ENCODE measurements at places on chromosomes 7 and 10.

- no peak for DNase-seq
Observed at GRCh38 chr10:76257816-76258215, 826.4 kb downstream of the LRMDA start.

DNA sequence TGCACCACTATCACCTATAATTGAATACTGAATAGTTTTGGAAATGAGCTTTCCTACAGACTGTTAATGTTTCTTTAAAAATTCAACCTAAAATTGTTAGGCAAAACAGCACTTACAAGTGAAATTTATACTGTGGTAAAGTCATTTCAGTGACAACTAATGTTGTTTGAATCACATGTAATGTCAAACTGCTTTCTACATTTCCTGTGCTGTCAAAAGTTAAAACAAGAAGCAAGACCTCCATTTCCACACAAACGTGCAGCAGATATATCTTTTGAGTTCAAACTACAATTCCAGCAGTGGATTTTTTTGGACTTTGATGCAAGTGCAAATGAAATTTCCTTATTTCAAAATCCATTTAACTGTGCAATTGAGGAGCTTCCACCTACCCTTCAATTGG lies 199.8 kb downstream of the RNLS start:
- no peak for DNase-seq

DNA sequence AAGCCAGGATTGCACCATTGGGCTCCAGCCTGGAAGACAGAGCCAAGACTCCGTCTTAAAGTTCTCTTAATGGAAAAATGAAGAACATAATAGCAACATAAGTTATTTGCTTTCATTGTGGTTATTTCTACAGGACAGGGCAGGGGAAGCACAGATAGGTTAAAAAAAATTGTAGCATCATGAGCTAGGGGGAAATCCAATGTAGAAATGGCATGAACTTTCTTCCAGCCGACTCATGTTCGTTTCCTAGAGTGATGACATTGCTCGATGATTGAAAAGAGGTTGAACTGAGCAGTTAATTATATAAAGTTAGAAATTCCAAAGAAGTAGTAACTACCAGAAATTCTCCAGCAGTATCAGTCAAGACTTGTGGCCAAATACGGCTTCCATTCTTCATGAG lies 64.9 kb downstream of the DAGLB start:
- no peak for DNase-seq

DNA sequence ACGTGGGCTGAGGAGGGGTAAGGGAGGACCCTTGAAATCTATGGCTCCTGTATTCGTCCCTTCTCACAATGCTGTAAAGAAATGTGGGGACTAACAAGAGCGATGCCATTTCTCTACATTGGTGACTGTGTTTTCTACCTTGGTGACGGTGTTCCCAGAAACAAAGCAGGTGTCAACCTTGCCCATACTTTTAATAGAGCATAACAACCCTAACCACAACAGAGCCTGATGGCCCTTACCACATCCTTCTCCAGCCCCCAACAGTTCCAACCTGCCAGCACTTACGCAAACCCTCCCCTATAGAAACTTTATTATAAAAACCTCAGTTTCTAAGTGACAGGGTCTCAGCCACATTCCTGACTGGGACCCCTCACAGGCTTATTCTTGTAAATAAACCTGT lies 28.2 kb upstream of the ADCYAP1R1 start:
- DNase-seq: no peak

DNA sequence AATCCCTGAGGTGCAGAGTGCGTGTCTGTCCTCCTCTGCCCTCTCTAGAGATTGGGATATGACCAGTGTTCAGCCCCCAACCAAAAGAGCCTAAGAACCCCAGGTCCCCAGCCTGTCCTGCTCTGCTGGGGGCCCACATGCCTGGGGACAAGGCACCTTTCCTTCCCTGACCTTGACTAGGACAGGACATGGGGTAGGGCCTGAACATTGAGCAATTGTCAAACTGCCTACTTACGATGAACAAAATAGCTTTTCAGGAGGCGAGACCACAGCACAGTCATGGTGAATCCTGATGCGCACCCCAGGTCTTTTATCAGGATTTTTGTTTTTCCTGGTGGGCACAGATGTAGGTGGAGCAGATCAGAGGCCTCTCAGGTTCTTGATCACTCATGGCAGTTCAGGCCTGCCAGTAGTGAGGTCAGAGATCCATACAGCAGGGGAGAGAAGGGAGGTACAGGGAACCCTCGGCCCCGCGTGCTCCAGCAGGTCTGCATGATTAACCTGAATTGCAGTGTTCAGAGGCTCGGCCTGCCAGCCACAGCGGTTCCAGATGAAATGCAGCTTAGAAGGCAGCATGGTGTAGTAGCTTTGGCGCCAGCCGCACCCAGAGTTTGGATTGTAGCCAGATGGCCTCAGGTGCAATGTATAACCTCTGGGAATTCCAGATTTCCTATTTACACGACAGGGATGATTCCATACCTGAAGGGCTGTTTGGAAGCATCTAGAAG lies 191.3 kb downstream of the CUX1 start:
- DNase-seq: no peak

GRCh38 chr7:34761627-34762026 lies 103.6 kb downstream of the NPSR1 start:
- peak; percentile 65 for DNase-seq

DNA sequence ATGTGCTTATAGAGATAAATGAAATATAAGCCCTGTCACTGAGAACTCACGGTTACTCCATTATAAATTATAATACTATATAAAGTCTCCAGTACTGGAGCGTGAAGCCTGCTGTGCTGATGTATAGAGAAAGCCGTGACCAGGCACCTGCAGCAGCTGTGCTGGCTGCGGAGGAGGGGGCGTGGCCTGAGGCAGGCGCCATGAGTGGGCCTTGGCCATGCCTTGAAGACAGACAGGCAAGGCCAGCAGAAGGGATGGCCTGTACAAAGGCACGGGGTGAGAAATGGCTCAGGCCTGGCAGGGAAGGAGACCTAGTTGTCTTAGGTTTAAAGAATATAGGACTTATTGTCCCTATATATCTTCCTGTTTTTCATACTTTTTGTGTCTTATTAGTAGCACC lies 218.5 kb upstream of the STK17A start:
- no peak for DNase-seq

DNA sequence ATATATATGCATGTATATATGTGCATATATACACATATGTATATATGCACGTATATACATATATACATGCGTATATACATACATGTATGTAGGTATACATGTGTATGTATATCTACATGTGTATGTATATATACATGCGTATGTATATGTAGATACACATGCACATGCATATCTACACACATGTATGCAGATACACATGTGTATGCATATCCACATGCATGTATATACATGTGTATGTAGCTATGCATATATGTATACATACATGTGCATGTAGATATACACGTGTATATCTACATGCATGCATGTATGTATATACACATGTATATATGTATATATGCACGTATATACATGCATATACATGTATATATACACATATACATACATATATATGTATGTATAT lies 95.8 kb upstream of the STEAP4 start:
- no peak for DNase-seq

GRCh38 chr7:39614299-39614698 lies 9.1 kb upstream of the RALA start:
- no peak for DNase-seq

Measured in adipocyte (in vitro differentiated cells).